Urinary bladder (tissue), 4 donors: ENCODE measurements at places on chromosomes 12 and 14.
A peak's percentile ranks its signal among the peaks of the same experiment; 100 is the strongest.

DNA sequence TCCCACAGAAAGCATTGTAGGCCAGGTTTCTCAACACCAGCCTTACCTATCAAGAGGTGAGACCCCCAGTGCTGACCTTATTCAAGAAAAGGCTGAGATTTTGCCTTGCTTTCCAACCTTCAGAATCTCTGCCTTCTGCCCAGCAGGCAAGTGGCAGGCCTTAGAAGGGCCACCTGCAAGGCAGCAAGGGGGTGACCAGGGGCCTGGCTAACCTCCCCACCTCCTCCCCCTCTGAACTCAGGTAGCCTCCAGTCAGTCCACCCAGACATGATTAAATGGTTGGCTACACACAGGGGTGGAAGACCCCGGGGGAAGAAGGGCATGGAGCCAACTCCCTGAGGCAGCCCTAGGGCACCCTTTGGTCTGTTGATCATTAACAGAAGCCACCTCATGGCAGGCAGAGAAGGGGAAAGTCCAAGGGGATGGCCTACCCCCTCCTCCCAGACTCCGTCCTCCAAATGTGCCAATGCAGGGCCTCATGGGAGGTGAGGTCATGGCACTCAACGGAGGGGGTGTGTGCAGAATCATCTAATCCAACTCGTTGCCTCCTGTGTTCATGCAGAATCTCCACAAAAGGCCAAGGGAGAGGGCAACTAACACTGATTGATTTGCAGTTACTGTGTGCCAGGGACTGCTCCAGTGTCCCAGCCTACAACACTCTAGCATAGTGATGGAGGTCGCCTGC, 8.5 kb downstream of the ZFP36L1 start:
- DNase-seq, result no peak

- no peak for DNase-seq
Observed at GRCh38 chr12:86139671-86140070, 116.5 kb downstream of the MGAT4C start.

- no peak for DNase-seq
Observed at GRCh38 chr12:123761841-123762714, at the start of gene DNAH10. DNAH10 (plus strand) TSS chr12:123762301; CDS start chr12:123762337, 36 bp downstream.

DNA sequence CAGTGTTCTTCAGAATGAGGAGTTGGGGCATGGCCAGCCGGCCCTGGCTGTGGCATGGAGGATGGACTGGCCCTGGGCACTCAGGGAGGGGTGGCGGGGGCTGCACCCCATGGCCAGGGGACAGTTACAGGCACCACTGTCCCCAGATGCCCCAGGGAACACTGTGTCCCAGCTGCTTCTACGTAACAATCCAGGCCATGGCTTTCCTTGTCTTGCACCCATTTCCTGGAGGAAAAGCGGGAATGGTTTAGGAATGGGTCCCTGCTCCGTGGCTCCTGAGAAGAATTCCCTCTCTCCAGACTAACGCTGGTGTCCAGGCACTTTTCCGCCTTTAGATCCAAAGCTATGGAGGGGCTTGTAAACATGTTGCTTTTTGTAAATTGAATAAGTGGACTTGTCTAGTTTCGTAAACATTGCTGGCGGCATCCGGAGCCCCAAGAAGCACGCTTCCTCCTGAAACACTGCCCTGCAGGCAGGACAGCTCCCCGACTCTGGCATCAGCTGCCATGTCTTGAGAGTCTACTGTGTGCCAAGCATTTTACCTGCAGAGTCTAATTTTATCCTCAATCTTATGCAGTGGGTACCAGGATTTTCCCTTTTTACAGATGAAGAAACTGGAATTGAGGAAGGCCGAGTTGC, 238.3 kb downstream of the SLC41A2 start:
- no peak for DNase-seq

DNA sequence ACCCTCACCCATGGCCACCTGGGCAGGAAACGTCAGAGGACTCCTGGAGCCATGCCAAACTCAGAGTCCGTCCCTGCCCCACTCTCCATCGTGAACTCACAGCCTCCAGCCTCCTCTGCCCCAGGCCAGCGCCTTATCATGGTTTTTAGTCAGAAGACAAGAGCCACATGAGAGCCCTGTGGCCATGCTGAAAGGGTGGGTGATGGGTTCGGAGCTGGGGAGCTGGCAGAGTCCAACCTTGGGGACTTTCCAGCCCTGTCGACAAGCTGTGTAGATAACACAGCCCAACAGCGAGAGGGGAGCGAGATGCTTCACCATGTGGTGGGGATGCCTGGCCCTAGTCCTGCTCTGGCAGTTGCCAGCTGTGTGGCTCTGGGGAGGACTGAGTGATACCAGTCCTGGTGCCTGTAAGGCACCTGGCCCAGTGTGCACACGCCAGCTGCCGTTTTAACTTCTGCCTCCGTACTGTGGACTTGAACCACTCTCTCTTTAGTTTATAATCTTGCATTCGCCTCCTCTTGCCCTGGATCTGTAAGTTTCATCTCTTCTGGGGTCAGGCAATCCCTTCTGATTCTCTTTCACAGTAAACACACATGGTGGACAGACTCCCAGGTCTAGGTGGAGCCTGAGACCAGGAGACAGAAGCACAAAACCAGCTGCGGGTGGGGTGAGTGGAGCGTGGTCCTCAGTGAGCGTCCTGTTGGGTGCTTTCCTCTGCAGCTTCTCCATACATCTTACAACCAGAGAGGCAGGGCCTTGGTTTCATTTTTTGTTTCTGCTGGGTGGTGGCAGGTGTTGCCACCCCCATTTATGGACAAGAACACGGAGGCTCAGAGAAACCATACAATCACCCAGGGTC, 55.3 kb downstream of the RIN3 start:
- no peak for DNase-seq

DNA sequence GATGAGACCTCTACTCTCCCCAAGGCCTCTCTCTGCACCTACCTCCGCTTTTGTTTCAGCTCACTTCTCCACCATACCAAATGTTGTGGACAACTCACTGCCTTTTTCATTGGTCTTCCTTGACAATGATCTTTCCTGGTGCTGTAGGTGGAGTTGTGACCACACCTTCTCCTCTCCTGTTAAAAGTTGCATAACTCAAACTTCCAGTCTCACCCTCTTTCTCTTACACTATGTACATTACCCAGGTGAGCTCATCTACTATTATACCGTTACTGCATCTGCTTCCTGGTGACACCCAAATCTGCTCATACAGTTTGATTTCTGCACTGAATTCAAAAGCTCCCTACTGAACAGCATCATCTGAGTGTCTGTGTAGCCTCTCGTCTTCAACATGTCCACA, 542.8 kb downstream of the GALC start:
- DNase-seq, result no peak

DNA sequence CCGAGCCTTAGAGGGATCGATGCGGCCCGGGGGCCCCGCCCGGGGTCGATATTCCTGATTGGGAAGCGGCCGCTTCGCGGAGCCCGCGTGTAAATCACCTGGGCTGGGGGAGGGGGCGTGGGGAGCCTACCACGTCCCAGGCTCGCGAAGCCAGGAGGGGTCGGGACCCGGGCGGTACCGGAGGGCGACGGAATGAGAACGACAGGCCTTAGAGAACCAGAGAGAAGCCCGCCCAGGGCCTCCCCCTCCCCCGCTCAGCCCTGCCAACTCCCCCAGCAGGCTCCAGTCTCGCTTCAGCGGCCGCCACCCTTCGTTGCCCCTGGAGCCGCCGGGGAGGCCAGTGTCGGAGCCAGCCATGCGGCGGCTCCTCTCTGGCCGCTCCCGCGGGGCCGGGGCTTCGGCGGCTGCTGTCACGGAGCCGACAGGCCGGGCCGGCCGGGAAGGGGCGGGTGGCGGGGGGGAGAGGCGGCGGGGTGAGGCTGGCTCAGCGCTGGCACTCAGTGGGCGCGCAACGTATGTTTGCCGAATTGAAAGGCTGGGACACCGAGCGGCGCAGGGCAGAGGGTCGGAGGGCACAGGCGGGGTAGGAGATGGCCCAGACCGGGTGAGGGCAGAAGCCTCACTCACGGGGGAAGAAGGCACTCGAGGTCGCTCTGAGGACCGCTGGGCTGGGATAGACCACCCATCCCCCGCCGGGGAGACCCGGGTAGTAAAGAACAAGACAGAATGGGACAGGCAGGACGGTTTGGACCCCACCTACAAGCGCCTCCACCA, 1.4 kb upstream of the DNAJC22 start:
- no peak for DNase-seq

GRCh38 chr12:103841690-103842584, 903 bp upstream of the NT5DC3 start:
- no peak for DNase-seq

- DNase-seq, result no peak
Observed at GRCh38 chr12:123041811-123042655, 61.6 kb downstream of the ARL6IP4 start.

GRCh38 chr12:83573671-83574070, 887.0 kb downstream of the TMTC2 start:
- no peak for DNase-seq

DNA sequence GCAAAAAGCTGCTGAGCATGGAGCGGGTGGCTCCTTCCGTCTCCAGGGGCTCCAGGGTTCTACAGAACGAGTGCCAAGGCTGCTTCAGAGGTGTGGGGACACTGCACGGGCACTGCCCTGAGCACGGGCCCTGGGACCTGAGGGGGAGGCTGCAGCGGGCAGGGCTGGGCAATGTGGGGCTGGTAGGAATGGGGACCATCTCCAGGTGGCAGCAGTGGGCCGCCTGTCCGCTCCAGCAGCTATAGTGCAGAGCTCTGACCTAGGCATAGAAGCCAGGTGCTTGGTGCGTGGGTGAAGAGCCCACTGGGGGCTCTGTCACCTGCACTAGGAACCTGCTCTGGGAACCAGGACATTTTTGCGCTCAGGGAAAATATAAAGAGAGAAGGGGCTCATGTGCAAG, 22.3 kb downstream of the HDAC7 start:
- DNase-seq, result no peak

- no peak for DNase-seq
Observed at GRCh38 chr12:45076417-45077026, 25.6 kb upstream of the DBX2 start.

DNA sequence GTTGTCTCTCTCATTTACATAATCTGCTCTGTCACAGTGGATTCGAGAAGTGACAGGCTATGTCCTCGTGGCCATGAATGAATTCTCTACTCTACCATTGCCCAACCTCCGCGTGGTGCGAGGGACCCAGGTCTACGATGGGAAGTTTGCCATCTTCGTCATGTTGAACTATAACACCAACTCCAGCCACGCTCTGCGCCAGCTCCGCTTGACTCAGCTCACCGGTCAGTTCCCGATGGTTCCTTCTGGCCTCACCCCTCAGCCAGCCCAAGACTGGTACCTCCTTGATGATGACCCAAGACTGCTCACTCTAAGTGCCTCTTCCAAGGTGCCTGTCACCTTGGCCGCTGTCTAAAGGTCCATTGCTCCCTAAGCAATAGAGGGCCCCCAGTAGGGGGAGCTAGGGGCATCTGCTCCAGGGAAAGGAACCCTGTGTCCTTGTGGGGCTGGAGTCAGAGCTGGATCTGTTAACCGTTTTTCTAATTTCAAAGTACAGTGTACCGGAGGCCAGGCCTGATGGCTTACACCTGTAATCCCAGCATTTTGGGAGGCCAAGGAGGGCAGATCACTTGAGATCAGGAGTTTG, 5.1 kb downstream of the ERBB3 start:
- DNase-seq, result no peak

- DNase-seq, result no peak
Observed at GRCh38 chr12:64663015-64663414, 52.7 kb downstream of the RASSF3 start.

DNA sequence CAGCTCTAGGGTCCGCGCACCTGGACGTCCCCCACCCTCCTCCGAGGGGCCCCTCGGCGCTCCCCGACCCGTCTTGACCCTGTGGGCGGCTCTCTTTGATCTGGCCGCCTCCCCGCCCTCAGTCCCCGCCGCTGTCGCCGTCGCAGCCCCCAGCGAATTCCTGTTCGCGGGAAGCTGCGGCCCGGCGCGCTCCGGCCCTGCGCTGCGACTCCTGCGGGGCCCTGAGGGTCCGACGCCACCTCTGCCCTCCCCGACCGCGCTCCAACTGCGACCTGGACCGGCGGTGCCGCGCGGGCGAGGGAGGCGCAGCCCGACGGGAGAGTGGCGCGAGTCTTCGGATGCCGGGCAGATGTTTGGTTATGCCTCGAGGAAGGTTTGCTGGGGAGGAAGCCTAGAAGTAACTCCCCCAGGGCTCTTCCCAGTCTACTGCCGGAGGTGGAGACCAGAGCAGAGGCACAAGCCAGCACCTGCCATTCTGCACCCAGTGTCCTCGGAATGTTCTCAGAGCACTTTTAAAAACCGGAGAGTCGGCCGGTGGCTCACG, 440 bp upstream of the ISM2 start:
- DNase-seq, result no peak

DNA sequence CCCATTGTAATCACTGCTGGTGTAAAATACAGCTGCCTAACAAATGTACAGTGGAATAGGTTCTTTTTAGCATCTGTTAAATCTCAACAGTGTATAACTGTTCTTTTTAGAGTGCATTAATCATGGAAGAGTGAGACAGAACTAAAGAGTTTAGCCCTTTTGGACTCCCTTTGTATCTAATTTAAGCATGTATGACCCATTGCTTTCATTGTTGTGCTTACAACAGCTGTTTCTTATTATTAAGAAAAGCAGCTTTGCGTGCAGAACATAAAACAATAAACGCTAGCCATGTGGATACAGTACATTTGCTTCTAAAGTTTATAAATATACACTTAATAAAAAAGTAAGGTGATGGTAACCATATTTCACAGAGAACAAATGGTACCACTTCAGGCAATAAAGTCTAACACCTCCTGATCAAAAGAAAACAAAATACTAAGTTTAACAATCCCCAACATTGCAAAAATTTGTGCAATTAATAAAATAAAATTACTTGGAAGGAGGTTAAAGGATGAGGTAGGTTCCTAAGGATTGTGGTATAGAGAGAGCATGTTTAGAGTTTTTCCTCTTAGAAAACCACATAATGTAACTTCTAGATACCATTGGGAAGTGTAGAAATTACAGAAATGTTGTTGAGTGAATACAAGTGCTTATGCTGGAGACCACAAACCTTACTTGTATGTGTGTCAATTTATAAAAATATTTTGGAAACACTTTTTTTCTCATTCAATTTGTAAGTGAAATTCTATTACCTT, 448.7 kb downstream of the SLC6A15 start:
- peak; percentile 67 for DNase-seq

DNA sequence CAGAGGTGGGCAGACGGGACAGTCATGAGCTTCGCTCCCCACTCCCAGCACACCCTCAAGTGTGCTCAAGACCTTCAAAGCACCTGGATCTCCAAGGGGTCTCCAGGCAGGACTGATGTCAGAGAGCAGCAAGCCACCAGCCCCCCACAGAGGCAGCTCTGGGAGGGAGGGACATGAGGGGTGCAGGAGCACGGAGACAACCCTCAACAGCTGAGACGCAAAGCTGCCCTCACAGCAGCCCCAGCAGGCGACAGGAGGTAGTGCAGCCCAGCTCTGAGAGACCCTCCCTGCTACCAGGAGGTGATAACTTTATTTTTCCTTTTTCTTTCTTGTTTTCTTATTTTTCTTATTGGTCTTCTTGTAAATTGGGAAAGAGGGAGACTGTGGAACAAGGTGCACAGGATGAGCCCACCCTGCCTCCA, 17.9 kb downstream of the SIVA1 start:
- DNase-seq, result no peak

DNA sequence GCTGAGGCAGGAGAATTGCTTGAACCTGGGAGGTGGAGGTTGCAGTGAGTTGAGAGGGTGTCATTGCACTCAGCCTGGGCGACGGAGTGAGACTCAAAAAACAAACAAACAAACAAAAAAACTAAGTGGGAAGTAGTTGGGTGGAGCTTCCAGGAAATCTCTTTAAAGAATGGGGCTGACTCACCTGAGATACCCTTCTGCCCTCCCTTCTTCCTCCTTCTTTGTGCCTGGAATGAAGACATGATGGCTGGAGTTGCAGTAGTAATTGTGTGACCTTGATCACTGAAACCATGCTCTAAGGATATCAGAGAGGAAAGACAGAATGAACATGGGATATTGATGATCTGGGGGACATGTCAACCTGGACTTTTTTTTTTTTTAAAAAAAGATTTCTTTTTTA, 87.6 kb upstream of the MED13L start:
- no peak for DNase-seq
